ENCODE measurements at places on chromosomes 11 and 22. TPM values are rescaled to one million over a fixed set of nuclear protein-coding genes. Genes with fewer than 3 reads are reported as not detected.

- DNase-seq, result no peak
- H3K27ac ChIP-seq, result no peak overlapping the region
- peaks cover 11% of the 10 kb centered on the region for H3K4me1 ChIP-seq
- peaks cover 11% of the 10 kb centered on the region for H3K36me3 ChIP-seq
- no peaks in the 10 kb centered on the region for H3K27me3 ChIP-seq
Measured at GRCh38 chr11:120332822-120333716, 3.1 kb upstream of the ARHGEF12 start.

- H3K36me3 ChIP-seq, result no peaks in the 10 kb centered on the region
- peaks cover 4% of the 10 kb centered on the region for H3K4me1 ChIP-seq
- DNase-seq, result peak; percentile 70
- peak overlapping the region; percentile 74 for H3K27ac ChIP-seq
- H3K27me3 ChIP-seq, result no peaks in the 10 kb centered on the region
Measured at GRCh38 chr11:6568191-6568918, 35.1 kb downstream of the RRP8 start.

GRCh38 chr11:60871378-60872061 is 4.2 kb downstream of the ZP1 start:
- no peak overlapping the region for H3K27ac ChIP-seq
- no peak overlapping the region for H3K4me3 ChIP-seq
- H3K4me1 ChIP-seq, result no peaks in the 10 kb centered on the region
- H3K27me3 ChIP-seq, result no peaks in the 10 kb centered on the region

GRCh38 chr11:121456151-121456550 is 3.4 kb upstream of the SORL1-AS1 start:
- H3K27me3 ChIP-seq, result no peaks in the 10 kb centered on the region
- H3K27ac ChIP-seq, result no peak overlapping the region
- peaks cover 4% of the 10 kb centered on the region for H3K4me1 ChIP-seq
- no peak for DNase-seq
- H3K4me3 ChIP-seq, result no peak overlapping the region

DNA sequence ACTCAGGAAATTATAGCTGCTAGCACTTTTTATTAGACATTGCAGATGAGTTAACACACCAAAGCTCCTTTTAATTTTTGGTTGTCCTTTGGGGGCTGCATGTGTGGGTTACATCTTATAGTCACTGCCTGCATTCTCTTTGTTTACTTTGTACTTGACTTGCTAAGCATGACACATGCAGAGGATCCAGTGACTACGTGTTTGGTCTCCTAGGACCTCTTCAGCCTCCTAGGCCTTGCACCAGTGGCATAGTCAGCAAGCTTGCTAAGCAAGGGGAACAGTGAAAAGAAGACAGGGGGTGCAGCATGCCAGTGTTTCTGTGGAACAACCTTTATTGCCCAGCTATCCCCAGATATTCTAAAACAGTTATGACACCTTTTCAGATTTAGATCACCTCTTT is 108.2 kb downstream of the PAX6 start:
- no peaks in the 10 kb centered on the region for H3K36me3 ChIP-seq
- no peak overlapping the region for H3K27ac ChIP-seq
- H3K4me3 ChIP-seq, result no peak overlapping the region
- no peaks in the 10 kb centered on the region for H3K4me1 ChIP-seq

- peak within 1 kb of the TSS; percentile 94 for H3K4me3 ChIP-seq
- H3K4me1 ChIP-seq, result peaks cover 13% of the 10 kb centered on the region
- H3K27ac ChIP-seq, result no peak within 1 kb of the TSS
- H3K27me3 ChIP-seq, result no peaks in the 10 kb centered on the region
- DNase-seq, result peak; percentile 77
Measured at GRCh38 chr22:25564320-25564978, at the start of gene GRK3. Gene GRK3 (plus strand): TSS chr22:25564675. CDS start chr22:25565041, 366 bp downstream.

DNA sequence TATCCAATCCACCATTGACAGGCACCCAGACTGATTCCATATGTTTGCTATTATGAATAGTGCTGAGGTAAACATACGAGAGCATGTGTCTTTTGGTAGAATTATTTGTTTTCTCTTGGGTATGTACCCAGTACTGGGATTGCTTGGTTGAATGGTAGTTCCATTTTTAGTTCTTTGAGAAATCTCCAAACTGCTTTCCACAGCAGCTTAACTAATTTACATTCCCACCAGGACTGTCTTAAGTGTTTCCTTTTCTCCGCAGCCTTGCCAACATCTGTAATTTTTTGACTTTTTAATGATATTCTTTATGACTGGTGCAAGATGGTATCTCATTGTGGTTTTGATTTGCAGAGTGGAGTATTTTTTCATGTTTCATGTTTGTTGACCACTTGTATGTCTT is 8.3 kb downstream of the FDX1 start:
- H3K4me1 ChIP-seq, result no peaks in the 10 kb centered on the region
- DNase-seq, result no peak
- H3K4me3 ChIP-seq, result no peak overlapping the region

- no peaks in the 10 kb centered on the region for H3K36me3 ChIP-seq
- no peak for DNase-seq
- no peak overlapping the region for H3K4me3 ChIP-seq
- no peak overlapping the region for H3K27ac ChIP-seq
Measured at GRCh38 chr22:37403267-37403960, 23.9 kb downstream of the ELFN2 start.

DNA sequence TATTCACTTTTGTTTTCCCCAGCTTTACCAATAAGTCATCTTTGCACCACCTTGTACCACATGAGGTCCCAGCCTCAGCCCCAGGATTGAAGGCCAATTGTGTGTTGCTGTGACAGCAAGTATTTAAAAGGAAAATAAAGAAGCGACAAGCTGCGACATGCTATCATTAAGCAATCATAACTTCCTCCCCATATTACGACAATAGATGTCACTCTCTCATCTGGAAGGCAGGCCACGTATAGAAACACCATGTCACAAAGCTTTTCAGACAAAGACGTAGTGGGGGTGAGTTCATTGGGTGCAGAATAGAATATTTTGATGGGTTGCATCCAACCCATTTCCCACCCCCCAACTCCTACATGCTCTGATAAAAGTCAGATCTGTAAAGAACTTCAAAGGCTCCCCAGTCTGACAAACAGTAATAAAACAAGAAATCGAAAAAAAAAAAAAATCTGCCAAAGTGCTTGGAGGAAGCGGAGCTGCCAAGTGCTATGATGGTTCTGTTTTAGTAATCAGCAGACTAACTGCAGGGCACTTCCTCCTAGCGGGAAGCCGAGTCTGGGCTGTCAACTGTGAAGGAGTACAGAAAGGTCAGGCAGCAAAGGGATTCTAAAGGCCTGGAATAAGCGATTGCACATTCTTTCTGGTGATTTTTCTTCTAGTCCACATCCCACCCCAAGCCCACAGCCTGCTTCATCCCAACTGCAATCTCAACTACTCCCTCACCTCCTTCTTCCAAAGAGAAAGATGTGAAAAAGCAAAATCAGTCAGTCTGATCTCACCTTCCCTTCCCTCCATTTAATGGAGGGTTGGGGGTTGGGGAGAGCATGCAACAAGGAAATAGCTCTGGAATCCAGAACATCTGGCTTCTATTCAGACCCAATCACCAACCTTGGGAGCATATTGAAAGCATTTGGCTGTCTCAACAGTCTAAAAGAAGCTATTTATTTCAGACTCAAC is 131.4 kb upstream of the UBASH3B start:
- H3K4me3 ChIP-seq, result no peak overlapping the region
- peaks cover 12% of the 10 kb centered on the region for H3K4me1 ChIP-seq
- no peaks in the 10 kb centered on the region for H3K36me3 ChIP-seq
- DNase-seq, result peak; percentile 9

DNA sequence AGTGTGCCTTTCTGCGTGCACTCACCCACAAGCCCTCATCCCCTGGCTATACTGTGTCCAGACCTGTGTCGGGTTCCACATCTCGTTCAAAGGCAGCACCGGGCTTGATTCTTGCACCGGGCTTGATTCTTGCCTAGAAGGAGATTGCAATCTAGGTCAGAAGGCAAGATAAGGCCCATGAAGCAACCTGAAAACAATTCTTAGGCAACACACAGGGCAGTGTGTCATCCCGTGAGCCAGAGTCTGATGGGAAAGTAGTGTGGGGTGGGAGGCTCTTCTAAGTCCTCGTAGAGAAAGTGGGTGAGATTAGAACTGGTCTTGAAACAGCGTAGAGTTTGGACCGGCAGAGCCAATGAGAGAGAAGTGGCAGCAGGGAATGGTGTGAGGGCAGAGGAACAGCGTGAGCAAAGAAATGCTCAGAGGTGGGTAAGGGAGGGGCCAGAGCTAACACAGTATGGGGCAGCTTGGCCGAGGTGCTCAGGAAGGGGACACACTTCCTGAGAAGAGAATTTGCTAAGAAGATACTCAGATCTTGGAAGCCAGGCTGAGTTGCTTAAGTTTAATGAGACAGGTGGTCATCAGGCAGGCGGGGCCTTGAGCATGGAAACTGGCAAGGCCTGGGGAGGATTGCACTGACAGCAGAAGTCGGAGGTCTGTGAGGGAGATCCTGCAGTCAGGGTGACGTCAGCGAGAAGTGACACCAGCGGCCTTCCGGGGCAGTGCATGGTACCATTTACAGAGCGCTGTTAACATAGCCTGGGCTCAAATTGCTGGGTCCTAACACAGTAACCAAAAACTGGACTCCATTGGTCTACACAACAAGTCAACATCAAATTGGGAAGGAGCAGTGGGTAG is 40.7 kb upstream of the DKK3 start:
- DNase-seq, result no peak
- H3K27ac ChIP-seq, result no peak overlapping the region
- H3K36me3 ChIP-seq, result no peaks in the 10 kb centered on the region
- H3K4me3 ChIP-seq, result no peak overlapping the region
- no peaks in the 10 kb centered on the region for H3K27me3 ChIP-seq

Gene ARHGAP1
- polyA plus RNA-seq, result 108 TPM

- H3K4me3 ChIP-seq, result no peak overlapping the region
- no peak for DNase-seq
- no peaks in the 10 kb centered on the region for H3K36me3 ChIP-seq
- H3K4me1 ChIP-seq, result peaks cover 3% of the 10 kb centered on the region
- H3K27me3 ChIP-seq, result no peaks in the 10 kb centered on the region
Measured at GRCh38 chr22:46483353-46483752, 54.1 kb downstream of the CELSR1 start.

Gene OR51E2
- polyA plus RNA-seq, result not detected

GRCh38 chr11:66386171-66387069 is 14.9 kb upstream of the SLC29A2 start:
- H3K27ac ChIP-seq, result no peak overlapping the region
- peak; percentile 90 for DNase-seq
- H3K4me3 ChIP-seq, result peak overlapping the region; percentile 7
- no peaks in the 10 kb centered on the region for H3K36me3 ChIP-seq
- no peaks in the 10 kb centered on the region for H3K27me3 ChIP-seq

Gene MYEOV
- not detected for polyA plus RNA-seq

Gene CLCF1
- polyA plus RNA-seq, result 0.16 TPM

All from cardiac muscle cell (in vitro differentiated cells and primary cell).